ENCODE measurements at places on chromosomes 5 and 9.

DNA sequence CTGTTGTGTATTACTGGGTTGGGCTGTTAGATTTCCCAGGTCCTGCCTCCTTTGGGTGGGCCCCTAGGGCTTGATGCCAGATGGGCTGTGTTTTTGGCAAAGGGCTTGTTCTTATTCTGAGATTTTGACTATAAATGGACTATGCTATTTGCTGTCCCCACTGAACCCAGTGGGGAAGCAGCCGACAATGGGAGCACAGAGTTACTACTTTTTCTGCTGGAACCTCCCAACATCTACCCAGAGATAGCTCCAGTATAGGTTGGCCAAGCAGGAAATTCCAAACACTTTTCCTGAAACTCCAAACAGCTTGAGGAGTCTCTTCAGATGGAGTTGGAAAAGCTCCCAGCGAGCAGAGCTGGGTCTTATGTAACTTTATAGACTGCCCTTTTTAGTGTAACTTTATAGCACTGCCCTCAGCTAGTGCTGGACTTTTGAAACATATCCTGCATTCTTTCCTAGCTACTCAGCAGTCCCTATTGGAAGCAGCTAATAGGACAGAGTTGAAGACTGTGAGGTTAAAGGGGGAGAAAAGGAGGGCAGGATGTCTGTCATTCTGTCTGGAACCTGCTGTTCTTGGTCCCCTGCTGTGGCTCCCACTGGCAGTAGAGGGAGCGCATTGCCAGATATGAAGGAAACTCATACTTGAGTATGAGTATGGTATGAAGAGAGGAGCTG lies 21.0 kb downstream of the RUSC2 start:
- no peak for DNase-seq

DNA sequence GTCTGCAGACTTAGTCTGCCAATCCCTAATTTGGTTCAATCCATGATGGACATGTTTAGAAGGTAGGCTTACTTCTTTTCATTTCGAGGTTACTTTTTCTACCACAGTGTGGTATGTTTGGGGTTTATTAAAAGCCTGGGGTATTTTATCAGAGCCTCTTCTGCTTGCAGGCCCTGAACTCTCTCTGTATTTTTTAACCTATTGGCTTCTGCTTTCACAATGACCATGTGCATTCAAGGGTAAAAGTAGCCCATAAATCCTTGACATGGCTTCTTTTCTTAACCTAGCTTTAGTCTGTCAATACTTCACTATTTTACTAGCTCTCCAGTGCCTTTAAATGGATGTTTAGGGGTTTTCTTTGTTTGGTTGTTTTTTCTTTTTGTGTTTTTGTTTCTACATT lies 286.6 kb downstream of the FER start:
- no peak for DNase-seq

DNA sequence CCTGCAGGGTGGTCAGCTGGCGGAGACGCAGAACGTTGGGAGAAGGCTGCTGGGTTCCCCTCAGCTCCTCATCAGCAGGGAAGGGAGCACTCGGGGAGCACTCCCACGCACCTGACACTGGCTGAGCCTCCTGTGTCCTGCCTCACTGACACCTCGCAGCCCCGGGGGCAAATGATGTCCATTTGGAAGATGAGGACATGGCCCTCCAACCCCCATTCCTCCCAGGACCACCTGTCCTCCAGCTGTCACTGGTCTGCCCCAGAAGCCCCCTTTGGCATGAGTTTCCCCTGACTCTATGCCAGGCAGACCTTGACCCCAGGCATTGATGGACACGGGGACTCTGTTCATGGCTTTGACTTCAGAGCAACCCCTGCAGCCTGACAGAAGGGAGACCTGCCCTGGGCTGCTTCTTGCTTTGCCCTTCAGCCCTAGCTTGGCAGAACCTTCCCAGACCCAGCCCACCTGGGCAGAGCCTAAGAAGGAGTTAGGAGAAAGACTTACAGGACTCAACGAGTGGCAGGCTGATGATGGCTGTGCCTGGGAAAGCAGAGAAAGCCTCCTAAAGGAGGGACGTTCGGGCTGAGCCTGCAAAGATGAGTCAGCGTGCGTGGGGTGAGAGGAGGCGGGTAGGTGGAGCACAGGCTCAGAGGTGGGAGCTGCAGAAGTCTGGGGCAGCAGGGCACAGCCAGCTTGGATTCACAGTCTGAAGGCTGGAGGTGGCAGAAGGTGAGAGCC lies 90.6 kb downstream of the LMX1B start:
- DNase-seq, result no peak

GRCh38 chr5:10675177-10675700 lies 85.8 kb downstream of the DAP start:
- DNase-seq, result no peak

DNA sequence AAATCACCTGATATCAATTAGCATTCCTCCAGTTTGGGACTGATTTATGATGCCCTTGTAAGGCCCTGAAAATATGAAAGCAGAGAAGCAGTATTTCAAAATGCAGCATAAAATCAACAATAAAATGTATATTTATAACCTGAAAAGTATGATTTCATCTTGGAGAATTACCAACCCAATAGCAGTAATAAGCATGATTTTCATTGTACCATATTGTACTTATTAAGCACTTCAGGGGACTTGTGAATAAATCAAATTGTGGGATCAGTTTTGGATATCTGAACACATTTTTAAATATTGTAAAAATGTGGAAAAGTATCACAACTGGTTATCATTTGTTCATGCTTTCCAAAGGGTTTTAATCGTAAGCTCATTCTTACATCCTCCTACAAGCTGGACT lies 250.8 kb downstream of the DMRT2 start:
- DNase-seq, result no peak

DNA sequence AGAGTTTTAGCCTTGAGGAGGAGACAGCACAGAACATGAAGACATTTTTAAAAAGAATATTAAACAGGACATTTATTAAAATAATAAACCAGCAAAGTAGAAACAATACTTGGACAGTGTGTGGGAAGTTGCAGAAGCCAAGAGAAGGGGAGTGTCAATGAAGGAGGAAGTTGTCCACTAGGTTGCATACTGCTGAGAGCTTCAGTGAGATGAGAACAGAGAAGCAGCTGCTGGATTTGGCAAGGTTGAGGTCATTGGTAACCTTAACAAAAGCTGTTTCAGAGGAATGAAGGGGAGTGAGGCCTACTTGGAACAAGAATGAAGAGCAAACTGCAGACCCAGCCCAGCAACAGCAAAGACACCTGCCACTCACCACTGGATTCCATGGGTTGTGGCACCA lies 11.4 kb downstream of the BHMT start:
- DNase-seq, result no peak

GRCh38 chr9:14313378-14313940 lies 482 bp downstream of the NFIB start:
- DNase-seq, result no peak

DNA sequence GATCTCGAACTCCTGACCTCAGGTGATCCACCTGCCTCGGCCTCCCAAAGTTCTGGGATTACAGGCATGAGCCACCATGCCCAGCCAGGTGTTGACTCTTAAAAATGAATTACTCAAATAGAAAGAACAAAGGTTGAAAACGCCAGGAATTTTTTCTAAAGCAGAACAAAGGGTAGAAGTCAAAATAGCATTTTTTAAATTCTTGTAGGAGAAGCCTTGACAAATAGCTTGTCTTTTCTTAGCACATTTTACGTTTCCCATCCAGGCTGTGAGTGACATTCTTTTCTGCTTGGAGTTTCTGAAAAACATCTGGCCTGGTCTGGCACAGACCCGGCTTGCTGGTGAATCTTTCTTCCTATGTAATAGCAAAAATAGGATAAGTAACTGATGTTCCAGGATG lies 169.4 kb upstream of the ZNF462 start:
- DNase-seq, result no peak

DNA sequence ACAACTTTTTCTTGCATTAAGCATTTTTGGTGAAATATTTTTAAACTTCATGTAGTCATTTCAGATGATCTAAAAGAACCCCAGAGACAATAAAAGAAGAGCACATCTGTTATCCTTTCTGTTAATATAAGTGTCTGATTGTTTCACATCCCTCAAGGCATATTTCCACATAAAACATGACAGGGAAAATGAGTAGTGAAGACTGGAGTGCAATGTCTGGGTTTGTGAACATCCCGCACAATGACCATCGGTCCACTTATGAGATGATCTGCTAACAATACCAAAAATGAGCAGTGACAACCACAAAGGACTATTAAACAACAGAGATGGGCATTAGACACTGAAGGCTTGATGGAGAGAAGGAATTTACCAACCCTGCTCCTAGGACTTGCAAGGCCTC lies 209.1 kb downstream of the NR2F1-AS1 start:
- no peak for DNase-seq

- no peak for DNase-seq
Measured at GRCh38 chr9:17600962-17601593, 22.2 kb downstream of the SH3GL2 start.

DNA sequence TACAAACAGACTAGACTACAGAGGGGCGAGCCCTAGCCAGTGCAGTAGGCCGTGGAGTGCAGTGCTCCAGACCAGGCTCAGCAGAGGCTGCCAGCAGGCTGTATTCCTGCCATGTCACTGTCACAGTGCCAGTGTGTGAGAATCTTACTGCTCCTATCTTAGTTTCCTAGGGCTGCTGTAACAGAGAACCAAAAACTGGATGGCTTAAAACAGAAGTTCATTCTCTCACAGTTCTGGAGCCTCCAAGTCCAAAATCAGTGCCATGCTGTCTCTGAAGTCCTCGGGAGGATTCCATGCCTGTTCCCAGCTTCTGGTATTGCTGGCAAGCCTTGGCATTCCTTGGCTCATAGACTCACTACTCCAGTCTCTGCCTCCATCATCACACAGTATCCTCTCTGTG lies 75.0 kb upstream of the SAP30L start:
- no peak for DNase-seq

DNA sequence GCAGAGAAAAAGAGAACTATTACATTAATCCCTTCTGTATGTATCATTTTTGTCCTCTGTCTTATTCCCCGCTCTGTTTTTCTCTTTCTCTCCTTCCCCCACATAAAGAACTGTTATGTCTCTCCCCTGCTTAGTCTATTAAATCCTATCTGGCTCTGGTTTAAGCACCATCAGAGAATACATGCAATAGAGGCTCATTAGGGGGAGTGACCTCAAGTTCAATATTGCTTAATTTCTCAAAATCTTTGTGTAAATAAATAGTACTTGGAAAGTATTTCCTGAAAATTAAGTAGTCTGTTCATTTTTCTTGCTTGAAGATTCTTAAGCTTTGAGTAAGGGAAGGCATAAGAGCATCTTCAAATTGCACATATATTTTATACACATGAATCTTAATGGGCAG lies 41.2 kb upstream of the FAM174A start:
- DNase-seq, result no peak

- DNase-seq, result no peak
Measured at GRCh38 chr5:172185096-172185461, 2.9 kb downstream of the STK10 start.

GRCh38 chr5:81850501-81851357 lies 99.8 kb upstream of the SSBP2 start:
- no peak for DNase-seq

- DNase-seq, result no peak
Measured at GRCh38 chr5:180802325-180803180, at the start of gene MGAT1. MGAT1 (minus strand) TSS chr5:180802806; CDS start chr5:180792971, 9,835 bp downstream.
